Umbilical cord (tissue), 2 donors: ENCODE measurements at places on chromosomes 3 and 15.

- DNase-seq, result peak; percentile 56
Observed at GRCh38 chr15:96882121-96882772, 551.7 kb downstream of the NR2F2 start.

- DNase-seq, result no peak
Observed at GRCh38 chr3:18284716-18285115, 140.4 kb downstream of the SATB1 start.

- no peak for DNase-seq
Observed at GRCh38 chr15:92840149-92840548, 60.0 kb upstream of the CHD2 start.

DNA sequence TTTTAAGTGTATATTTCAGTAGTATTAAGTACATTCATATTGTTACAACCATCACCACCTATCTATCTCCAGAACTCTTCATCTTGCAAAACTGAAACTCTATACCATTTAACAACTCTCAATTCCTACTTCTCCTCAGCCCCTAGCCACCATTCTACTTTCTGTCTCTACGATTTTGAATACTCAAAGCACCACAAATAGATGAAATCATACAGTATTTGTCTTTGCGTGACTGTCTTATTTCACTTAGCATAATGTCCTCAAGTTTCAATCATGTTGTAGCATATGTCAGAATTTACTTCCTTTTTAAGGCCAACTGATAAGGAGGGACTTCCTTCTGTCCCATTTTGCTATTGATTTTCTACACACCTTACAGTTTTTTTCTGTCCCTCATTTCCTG, 593.3 kb downstream of the FHIT start:
- no peak for DNase-seq

DNA sequence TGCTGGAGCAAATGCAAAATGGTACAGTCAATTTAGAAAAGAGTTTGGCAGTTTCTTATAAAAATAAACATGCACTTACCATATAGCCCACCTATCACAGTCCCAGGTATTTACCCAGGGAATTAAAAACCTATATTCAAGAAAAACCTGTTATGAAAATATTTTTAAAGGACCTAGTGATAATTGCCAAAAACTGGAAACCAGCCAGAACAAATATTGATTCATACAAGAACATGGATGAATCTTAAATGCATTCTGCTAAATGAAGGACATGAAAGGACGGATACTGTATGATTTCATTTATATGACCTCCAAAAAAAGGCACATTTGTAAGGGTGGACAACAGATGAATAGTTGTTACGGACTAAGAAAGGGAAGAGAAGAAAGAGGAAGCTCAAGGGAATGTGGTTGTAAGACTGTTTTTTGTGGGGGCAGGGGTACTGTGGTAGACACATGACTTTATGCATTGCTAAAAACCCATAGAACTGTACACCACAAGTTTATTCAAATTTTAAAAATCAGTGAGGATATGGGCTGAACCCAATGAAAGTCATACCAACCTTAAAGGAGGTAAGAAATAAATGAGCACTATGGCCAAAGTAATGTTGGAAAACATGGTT, 61.0 kb downstream of the ZBBX start:
- no peak for DNase-seq

DNA sequence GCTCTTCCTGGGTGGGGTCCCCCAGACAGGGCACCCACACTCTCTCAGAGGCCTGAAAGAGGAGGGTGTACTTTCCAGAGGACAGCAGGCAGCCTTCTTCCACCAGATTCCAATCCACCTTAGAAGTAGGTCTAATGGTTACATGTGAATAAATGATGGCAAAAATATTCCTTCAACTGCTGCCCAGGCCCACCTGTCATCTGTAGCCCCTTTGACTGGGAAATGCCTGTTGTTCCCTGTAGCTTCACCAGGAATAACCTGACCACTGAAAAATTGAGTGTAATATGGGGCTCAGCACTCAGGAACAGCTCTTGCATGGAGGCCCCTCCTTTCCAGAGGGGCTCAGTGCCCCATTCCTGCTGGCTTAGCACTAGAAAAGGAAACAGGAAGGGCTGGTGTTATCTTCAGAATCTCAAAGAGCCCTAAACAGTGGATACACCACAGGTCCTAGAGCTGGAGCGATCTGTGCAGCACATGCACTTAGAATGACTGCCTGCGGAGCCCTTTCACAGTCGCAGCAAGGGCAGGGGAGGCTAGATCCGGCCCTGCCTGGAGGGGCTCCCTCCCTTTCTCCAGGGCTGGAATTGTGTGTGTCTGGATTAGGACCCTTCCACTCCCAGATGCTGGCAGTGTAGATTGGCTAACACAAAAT, 32.1 kb downstream of the SLC22A14 start:
- peak; percentile 5 for DNase-seq

DNA sequence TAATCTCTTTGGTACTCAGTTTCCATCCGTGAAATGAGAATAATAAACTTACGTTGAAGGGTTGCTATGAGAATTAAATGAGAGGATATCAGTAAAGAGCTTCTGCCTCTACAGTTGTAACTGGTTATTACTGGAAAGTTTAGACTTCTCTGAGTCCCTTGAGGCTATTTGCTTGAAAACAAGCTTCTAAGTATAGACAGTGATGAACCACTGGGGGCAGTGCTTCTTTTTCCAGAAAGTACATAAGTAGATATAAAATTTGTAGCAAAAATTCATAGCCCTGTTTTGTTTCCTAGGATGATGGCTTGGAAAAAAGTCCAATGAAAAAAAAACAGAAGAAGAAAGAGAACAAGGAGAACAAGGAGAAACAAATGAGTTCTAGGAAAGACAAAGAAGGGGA, 87.1 kb downstream of the RGMA start:
- DNase-seq, result no peak

DNA sequence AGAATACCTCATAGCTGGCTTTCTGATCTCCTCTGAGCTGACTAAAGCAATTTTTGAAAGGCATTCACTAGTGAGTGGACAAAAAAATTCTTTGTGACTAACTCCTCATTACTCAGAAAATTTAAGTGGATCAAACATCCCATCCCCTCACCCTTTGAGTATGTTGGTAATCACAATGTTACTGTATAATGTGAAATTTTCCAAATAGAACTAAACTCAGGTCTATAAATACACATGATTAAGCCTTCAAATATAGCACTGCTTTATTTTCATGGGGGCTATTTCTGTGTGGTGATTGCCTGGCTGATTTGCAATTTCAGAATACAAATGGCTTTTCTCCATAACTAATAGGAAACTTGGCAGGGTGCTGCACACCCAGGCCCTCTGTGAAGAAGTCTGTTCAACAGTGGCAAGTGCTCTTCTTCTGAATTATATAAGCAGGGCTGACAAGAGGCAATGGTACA, 45.9 kb upstream of the ACTC1 start:
- no peak for DNase-seq

DNA sequence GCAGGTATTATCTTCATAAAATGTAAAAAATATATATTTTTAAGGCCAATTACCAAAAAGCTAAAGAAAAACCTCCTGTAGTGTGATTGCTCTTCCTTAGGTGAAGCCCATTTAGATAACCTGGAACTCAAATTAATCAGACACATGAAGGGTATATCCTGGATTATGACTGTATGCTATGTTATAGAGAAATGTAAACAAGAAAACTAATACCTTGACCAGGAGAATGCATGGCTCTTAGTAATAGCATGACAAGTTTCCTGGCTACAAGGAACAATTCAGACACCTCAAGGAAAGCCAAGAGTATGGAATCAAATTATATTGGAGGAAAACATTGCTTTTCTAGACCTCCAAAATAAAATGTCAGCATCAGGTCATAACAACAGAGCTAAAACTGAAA, 14.0 kb upstream of the CFAP161 start:
- DNase-seq, result no peak

DNA sequence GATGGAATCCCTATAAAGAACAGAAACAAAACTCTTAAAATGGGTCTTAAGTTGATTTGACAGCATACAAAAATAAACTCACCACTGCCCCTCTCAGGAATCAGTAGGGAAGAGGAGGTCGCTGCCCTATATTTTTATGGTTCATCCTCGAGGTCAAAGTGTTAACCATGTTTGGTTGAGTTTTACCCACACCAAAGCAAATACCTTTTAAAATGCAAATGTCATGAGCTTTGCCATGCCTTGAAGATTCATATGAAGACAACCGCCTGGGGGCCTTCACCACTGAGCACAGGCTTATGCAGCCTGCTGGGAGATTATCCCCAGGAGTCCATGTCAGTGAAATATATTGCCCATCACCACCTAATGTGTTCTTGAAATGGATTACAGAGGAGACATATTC, 66.1 kb downstream of the GLB1 start:
- no peak for DNase-seq

GRCh38 chr3:32856355-32856889, 38.6 kb downstream of the TRIM71 start:
- no peak for DNase-seq

- DNase-seq, result no peak
Observed at GRCh38 chr3:111534701-111535100, 7.3 kb upstream of the CD96 start.

- DNase-seq, result no peak
Observed at GRCh38 chr3:191363221-191363620, 32.9 kb upstream of the UTS2B start.

GRCh38 chr15:49979705-49980382, 139.2 kb downstream of the ATP8B4 start:
- DNase-seq, result no peak

- peak; percentile 65 for DNase-seq
Observed at GRCh38 chr15:37019479-37020433, 80.6 kb downstream of the MEIS2 start.

- DNase-seq, result no peak
Observed at GRCh38 chr3:72332689-72333088, 515.6 kb downstream of the SHQ1 start.

DNA sequence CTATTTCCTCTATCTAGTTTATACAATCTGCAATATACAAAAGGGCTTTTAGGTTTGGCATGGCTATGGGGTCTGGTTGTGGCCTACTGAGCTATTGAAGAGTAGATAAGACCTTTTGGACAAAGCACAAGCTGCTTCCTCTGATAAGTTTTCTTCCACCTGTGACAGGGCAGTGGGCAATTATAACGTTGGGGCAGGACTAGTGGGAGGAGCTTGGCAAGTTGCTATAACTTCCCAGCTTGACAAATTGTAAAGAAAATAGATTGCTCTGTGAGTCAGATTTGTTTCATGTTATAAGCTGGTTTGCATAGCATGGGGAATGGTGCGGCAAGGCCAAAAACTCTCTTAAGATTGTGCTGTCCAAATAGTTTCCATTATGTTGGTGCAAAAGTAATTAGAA, 64.9 kb downstream of the SLC7A14 start:
- no peak for DNase-seq

DNA sequence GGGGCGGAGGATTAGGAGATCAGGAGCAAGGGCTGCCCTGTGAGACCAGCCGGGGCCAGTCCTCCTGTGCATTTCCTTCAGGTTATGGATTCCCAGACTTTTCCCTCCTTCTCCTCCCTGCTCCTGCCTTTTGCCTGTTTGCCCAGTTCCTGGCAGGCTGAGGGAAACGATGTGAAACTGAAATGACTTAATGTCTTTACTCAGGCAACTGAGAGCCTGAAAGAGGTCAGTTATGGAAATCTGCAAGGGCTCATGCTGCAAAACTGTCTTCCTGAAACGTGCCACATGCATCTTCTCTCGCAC, 57.2 kb downstream of the MESD start:
- DNase-seq, result peak; percentile 59

- DNase-seq, result peak; percentile 49
Observed at GRCh38 chr15:74906067-74906449, 593 bp downstream of the FAM219B start.

DNA sequence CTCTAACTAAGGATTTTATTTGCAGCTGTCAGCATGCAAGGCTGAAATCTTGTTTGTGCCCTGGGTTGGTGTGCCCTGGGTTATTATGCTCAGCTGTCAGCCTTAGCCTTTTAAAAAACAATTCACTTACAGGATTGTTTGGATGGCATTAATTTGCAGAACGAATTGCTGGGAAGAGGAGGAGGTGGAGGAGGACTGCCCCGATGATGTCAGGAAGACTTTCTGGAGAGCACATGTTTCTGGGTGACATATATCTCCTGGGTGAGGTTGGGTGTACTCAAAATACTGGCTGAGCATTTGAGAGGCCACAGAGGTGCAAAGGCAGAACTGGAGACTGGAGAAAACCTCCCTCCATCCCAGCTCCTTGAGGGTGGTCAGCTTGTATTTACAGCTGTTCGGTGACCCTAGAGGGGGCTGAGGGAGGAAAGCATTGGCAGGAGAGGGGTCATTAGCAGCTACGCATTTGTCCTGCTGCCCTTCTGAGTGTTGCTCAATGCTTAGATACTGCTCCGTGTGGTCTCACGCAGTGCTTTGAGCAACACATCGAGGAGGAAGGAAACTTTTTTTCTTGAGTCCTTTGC, 59.8 kb upstream of the PSMD6 start:
- no peak for DNase-seq
